Uterus (tissue), 4 donors: ENCODE measurements at places on chromosomes 12 and 14. TPM values are rescaled to one million over a fixed set of nuclear protein-coding genes. Genes with fewer than 3 reads are reported as not detected.

DNA sequence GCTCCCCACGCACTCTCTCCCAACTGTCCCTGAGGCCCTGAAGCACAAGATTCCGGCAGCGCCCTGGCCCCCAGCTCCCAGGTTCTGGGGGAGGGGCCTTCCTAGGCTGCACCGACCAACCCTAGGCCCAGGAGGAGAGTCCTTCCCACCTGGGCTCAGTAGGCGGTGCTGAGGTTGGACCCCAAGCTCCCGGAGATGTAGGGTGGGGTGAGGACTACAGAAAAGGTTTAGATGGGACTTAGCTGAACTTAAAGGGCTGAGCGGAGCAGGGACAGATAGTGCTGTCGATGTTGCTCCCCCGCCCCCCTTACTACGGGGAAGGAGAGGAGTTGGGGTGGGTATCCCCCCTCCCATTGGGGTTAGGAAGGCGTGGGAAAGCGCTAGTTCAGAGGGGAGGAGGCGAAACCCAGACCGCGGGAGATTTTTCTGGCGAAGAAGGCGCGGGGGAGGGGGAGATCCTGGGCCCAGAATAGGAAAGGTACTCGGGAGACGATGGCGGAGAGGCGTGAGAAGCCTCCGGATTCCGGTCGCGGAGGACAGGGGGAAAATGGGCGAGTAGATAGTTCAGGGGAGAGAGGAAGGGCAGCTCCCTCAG, 4.2 kb upstream of the BAZ2A start:
- DNase-seq, result peak; percentile 45
- peaks cover 30% of the 10 kb centered on the region for H3K4me1 ChIP-seq
- H3K27ac ChIP-seq, result peak overlapping the region; percentile 90
- H3K27me3 ChIP-seq, result no peaks in the 10 kb centered on the region
- H3K4me3 ChIP-seq, result peak overlapping the region; percentile 70

DNA sequence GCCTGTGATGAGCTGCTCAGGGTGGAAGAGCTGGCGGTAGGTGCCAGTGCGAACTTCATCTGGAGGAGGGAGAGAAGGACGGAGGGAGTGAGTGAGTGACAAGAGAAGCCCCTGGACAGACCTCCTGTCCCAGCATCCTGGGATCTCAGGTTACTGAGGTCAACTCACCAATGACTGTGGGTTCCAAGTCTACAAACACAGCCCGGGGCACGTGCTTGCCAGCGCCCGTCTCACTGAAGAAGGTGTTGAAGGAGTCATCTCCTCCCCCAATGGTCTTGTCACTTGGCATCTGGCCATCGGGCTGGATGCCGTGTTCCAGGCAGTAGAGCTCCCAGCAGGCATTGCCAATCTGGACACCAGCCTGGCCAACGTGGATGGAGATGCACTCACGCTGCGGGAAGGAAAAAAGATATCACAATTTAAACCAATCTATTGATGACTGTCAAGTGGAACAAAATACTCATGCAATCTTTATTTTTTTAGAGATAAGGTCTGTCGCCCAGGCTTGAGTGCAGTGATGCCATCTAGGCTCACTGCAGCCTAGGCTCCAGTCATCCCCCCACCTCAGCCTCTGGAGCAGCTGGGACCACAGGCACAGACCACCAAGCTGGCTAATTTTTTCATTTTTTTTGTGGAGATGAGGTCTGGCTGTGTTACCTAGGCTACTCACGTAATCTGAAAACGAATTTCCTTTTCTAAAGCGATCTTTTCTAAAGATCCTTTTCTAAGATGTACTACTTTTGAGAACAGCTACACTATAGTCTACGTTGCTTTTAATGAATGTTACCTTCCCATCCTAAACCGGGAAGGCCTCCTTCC, 1.7 kb downstream of the TUBA1B start:
- peak overlapping the region; percentile 100 for H3K27ac ChIP-seq
- H3K4me1 ChIP-seq, result no peaks in the 10 kb centered on the region
- no peaks in the 10 kb centered on the region for H3K36me3 ChIP-seq
- H3K4me3 ChIP-seq, result peak overlapping the region; percentile 81
- peak; percentile 36 for DNase-seq
- no peaks in the 10 kb centered on the region for H3K27me3 ChIP-seq

DNA sequence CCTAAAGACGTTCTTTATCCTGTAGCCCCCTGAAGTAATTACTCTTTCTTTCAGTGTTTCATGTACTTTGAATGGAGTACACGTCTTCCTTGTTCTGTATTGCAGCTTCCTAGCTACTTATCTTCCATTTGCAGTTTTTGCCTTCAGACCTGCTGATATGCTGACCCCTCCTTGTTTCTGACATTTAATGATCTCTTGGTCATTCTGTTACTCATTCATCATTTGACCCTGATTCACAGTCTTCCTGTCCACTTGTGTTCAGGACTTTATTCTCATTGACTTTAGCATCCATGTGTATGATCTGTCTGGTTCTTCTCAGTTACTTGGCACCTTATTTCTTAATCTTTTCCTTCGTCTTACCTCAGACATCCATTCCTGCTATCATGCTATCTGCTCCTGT, 22.2 kb downstream of the CPSF2 start:
- no peaks in the 10 kb centered on the region for H3K36me3 ChIP-seq
- no peak for DNase-seq
- H3K27ac ChIP-seq, result no peak overlapping the region
- H3K4me3 ChIP-seq, result no peak overlapping the region
- no peaks in the 10 kb centered on the region for H3K27me3 ChIP-seq
- H3K4me1 ChIP-seq, result no peaks in the 10 kb centered on the region

DNA sequence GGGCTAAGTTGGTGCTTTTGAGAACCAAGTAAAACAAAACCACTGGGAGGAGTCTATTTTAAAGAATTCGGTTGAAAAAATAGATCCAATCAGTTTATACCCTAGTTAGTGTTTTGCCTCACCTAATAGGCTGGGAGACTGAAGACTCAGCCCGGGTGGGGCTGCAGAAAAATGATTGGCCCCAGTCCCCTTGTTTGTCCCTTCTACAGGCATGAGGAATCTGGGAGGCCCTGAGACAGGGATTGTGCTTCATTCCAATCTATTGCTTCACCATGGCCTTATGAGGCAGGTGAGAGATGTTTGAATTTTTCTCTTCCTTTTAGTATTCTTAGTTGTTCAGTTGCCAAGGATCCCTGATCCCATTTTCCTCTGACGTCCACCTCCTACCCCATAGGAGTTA, 1.8 kb upstream of the RAB5B start:
- no peaks in the 10 kb centered on the region for H3K36me3 ChIP-seq
- no peaks in the 10 kb centered on the region for H3K4me1 ChIP-seq
- peak overlapping the region; percentile 87 for H3K27ac ChIP-seq
- no peak for DNase-seq

- no peak overlapping the region for H3K4me3 ChIP-seq
- H3K36me3 ChIP-seq, result no peaks in the 10 kb centered on the region
- no peak overlapping the region for H3K27ac ChIP-seq
- no peak for DNase-seq
- H3K27me3 ChIP-seq, result no peaks in the 10 kb centered on the region
Observed at GRCh38 chr12:39886106-39886505, 219.8 kb downstream of the SLC2A13 start.

GRCh38 chr14:67411820-67412421, at the start of gene PLEK2:
PLEK2 (minus strand) TSS chr14:67412165; CDS start chr14:67412059, 106 bp downstream.
- no peak for DNase-seq
- no peak within 1 kb of the TSS for H3K27ac ChIP-seq
- H3K4me1 ChIP-seq, result no peaks in the 10 kb centered on the region
- H3K27me3 ChIP-seq, result peaks cover 5% of the 10 kb centered on the region

- H3K27ac ChIP-seq, result peak overlapping the region; percentile 89
- no peaks in the 10 kb centered on the region for H3K36me3 ChIP-seq
- peak; percentile 28 for DNase-seq
- H3K4me3 ChIP-seq, result peak overlapping the region; percentile 68
Observed at GRCh38 chr14:21382886-21383847, 652 bp downstream of the SUPT16H start.

DNA sequence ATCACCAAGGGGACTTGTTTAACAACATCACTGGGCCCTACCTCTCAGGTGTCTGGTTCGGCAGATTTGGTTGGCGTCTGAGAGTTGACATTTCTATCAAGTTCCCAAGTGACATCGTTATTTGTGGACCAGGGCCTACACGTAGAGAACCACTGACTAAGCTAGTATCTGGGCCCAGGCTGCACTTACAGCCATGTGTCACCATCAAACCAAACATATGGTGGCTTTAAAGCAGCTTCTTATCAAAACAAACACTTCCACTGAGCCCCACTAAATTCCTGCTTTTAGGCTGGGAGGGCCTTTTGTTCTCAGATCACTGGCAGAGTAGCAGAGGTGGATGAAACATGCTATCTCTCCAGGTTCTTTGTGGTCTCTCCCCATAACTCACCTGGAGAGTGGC, 220.5 kb downstream of the PELI2 start:
- no peak for DNase-seq
- no peak overlapping the region for H3K4me3 ChIP-seq
- H3K27me3 ChIP-seq, result no peaks in the 10 kb centered on the region
- H3K27ac ChIP-seq, result no peak overlapping the region
- H3K36me3 ChIP-seq, result no peaks in the 10 kb centered on the region
- H3K4me1 ChIP-seq, result peaks cover 7% of the 10 kb centered on the region

DNA sequence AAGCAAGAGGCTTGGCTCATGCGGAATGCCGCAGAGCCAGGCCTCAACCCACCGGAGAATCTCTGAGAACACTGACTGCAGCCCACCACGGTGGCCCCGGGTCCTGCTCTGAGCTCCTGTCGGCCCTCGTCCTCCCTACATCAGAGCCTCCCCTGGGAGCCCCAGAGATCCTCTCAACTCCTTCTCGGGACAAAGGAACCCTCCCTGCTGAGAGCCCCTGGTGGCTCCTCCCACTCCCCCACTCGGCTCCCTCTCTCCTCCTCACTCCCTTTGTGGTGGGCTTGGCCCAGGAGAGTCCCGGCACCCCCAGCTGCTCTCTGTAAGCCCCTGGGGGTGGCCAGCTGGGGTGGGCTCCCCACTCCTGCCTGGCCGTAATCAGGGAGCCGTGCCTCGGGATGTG, 11.1 kb upstream of the INF2 start:
- H3K27ac ChIP-seq, result peak overlapping the region; percentile 90
- peak overlapping the region; percentile 60 for H3K4me3 ChIP-seq
- no peaks in the 10 kb centered on the region for H3K27me3 ChIP-seq
- peak; percentile 55 for DNase-seq
- H3K36me3 ChIP-seq, result no peaks in the 10 kb centered on the region
- peaks cover 45% of the 10 kb centered on the region for H3K4me1 ChIP-seq

The SETD3 gene
- 98.1 TPM for total RNA-seq

The SERPINA3 gene
- 1.7 TPM for total RNA-seq

The DBX2 gene
- total RNA-seq, result not detected

The MSRB3 gene
- 90.3 TPM for total RNA-seq
